ENCODE measurements at places on chromosomes 6 and 20.

GRCh38 chr6:1552296-1552761 lies 57.4 kb upstream of the FOXC1 start:
- no peak for DNase-seq

DNA sequence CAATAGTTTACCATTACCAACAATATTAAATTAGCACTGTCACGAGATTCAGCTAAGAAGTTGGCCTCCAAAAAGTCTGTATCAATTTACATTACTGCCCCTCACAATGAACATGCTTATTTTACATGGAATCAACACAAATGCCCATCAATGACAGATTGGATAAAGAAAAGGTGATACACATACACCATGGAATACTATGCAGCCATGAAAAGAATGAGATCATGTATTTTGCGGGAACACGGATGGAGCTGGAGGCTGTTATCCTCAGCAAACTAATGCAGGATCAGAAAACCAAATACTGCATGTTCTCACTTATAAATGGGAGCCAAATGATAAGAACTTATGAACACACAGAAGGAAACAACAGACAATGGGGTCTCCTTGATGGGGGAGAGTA lies 211.8 kb upstream of the RREB1 start:
- no peak for DNase-seq

GRCh38 chr6:45608252-45608913 lies 230.6 kb upstream of the SUPT3H start:
- DNase-seq, result no peak

GRCh38 chr20:61583356-61583755 lies 331.3 kb downstream of the CDH4 start:
- DNase-seq, result no peak

DNA sequence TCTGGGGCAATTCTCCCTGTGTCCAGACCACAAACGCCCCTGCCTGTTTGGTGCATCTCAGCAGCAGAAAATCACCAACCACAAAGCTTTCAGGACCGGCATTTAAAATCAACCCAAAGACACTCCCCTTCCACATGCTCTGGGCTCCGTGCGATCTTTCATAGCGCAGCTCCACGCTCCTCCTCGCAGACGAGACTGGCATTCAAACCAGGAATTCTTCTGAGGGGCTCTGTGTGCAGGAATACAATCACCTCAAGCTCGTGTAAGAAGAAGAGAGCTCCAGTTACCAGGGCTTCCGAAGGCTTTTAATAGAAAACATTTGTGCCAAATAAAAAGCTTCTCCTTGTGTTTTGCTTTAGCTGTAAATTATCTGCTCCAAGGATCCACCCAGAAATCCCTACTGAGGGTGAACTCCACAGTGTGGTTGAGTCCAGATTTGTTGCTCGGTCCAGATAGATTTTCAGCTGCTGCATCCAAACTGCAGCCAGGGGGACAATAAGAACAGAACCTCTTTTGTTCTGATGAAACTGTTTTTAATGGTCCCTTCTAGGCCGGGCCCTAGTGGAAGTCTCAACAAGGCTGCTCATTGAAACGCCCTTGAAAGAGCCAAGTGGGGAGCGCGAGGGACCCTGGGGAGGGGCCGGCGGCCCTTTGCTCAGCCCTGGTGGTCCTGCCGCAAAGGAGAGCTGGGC lies 16.4 kb upstream of the BMP7 start:
- DNase-seq, result no peak

DNA sequence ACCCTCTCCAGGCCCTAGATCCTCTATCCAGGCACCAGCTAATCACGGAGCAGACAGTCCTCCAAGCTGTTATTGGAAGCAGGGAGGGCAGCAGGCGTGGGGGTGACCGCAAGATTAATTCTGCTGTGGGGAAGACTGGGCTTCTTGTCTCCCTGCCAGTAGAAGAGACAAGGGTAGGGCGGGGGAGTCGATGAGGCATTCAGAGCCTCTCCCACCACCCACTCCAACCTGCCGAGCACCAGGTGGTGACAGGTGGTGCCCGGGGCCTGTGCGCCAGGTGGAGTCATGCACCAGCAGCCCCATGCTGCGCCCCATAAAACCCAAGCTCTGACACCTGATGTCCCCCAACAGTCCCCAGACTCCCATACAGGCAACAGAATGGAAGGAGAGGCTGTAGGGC lies 89.6 kb downstream of the CDH22 start:
- DNase-seq, result no peak

- DNase-seq, result no peak
These were observed 80.8 kb upstream of the MPC1 start for GRCh38 chr6:166463359-166464067.

DNA sequence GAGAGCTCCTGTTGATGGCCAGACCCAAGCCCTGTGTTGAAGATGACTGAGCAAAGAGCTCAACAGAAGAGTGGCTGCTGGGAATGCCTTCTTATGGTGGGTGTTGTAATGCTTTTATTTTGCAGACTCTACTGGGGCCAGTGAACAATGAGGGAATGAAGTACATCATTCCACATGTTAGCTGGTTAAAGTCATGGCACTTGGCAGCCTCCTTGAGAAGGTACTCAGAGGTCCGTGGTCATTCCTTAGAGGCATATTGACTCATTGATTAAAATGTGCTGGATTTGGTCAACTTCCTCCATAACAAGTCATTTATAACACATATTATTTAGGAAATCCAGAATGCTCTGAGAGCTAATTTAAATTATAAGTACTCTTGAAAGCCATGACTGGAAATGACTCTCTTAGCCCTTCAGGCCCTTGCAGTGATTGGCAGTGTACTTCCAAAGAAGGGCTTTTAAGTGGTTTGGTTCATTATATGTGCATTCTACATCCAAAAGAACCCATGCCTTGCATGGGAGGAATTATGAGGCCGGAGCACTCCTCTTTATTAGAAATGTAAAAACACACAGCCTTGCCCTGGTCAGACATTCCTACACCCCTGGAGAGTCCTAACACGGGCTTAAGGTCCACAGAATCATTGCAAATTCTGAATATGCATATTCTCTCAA lies 976.9 kb downstream of the KIF16B start:
- DNase-seq, result no peak

GRCh38 chr20:8981482-8981881 lies 87.4 kb upstream of the PLCB4 start:
- DNase-seq, result no peak

GRCh38 chr6:55925292-55925691 lies 49.9 kb upstream of the BMP5 start:
- no peak for DNase-seq

GRCh38 chr6:5640614-5641013 lies 366.1 kb downstream of the NRN1 start:
- DNase-seq, result no peak

- no peak for DNase-seq
These were observed 82.0 kb upstream of the EDN1 start for GRCh38 chr6:12208190-12208589.

DNA sequence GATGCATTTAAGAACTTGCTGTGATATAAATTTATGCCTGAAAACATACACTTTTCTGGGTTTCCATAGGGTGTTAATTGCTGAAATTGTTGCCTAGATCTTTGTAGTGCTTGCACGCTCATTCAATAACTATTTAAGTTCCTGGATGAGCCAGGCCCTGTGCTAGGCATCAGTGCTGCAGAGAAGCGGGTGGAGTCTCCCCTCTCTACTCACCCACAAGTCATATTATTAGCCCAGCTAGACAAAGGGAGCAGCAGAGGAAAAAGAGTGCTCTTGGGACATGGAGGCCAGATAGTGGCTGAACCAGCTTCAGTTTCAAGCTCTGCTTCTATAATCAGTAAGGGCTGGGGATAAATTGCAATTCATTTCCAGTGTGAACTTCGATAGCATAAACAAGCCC lies 329.1 kb downstream of the TFAP2B start:
- no peak for DNase-seq

DNA sequence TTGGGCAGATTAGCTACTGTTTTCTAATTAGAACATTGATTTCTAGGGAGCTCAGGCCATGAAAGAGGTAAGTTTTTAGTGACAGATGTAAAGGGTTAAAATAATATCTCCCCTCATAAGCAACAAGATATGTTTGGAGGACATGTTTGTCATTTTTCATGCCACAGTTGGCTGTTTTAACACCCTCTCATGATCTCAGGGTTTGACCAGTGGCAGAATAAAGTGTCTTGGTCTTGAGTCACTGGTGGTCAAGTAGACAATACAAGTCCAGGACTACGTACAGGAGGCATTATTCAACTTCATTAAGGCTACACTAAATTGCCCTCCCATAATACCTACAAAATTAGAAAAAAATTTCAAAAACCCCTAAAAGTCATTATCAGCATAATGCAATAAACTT lies 92.6 kb downstream of the F13A1 start:
- no peak for DNase-seq

DNA sequence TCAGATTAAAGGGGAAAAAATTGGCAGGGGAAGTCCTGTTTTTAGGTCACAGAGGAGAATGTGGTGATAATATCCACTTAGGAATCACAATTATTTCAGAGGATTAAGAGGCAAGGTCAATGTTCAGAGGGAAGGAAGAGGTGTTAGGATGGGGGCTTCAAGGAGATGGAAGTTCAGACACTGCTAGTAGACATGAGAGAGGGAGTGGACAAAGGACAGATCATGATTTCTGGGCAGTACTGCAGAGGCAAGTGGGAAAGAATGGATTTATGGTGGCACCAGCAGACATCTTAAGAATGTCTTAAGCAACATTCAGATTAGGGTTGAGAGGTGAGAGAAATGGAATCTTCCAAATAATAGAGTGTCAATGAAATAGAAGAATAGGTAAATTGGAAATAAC lies 9.9 kb downstream of the PCSK2 start:
- DNase-seq, result no peak

DNA sequence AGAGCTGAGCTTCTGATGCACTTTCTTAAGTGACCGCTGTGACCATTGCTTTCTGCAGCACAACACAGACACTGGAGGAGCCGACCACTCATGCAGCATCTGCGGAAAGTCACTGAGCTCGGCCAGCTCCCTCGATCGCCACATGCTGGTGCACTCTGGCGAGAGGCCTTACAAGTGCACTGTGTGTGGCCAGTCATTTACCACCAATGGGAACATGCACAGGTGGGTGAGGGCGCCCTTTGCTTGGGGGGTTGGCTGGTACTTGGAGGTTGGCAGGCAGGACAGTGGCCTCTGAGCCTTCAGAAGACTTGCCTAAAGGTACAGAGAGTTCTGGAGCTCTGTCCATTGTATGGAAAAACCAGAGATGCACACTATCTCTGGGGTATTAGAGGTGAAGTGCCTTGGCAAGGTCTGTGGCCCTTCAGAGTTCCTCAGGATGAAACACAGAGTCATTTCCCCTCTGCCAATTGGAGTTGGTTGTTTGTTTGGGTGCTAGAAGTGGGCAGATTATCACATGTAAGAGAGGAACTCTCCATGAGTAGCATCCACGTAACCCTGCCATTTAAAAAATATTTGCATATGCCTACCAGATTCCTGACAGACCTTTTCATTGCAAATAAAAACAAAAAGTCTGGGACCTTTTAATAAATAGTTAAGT lies 81.5 kb downstream of the RREB1 start:
- DNase-seq, result no peak

DNA sequence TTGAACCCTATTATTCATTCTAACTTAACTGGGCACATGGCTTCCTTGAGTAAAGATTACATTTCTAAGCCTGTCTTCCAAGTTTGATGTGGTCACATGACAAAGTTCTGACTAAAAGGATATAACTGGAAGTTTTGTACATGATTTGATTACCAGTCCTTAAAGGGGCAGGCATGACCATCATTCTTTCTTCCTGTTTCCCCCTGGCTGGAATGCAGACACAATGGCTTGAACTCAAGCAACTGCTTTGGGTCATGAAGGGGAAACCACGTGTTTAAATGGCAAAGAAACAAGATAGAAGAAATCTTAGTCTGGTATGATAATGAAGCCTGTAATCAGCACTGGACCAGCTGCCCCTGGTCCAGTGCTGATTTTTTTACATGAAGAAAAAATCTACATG lies 15.6 kb upstream of the SHLD1 start:
- no peak for DNase-seq

DNA sequence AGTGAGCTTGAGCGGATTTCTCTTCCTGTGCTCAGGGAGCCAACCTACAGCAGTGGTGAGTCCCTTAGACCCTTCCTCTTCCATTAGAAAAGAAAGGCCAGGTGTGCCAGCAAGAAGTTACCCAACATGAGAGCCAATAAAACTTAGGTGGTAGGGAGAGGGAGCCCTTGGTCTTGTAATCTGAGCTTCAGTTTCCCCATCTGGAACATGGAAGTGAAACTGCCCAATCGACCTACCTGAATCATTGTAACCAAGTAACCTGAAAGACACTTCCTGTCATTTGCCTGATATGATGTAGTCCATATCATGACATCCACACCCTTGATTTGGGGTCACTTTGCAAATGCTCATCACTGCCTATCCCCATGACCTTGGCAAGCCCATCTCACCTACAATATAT lies 66.4 kb downstream of the MDGA1 start:
- no peak for DNase-seq

DNA sequence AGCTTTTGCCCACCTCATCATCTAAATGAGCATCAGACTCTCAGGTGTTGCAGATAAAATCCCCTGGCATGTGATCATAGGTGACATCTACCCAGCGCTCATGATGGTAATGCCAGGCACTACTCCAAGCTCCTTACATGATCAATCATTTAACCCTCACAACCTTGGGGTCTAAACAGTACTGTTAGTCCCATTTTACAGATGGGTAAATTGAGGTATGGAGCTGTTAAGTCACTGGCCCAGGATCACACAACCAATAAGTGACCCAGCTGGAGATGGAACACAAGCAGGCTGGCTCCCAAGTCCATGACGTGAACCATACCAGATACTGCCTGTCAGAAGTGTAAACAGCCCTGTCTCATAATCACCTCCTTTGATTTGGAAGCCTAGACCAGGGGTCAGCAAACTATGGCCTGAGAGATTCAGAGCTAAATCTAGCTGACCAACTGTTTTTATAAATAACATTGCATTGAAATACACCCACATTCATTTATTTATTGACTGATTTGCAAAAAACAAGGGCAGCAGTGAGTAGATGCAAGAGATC lies 79.2 kb downstream of the UNC5CL start:
- no peak for DNase-seq

DNA sequence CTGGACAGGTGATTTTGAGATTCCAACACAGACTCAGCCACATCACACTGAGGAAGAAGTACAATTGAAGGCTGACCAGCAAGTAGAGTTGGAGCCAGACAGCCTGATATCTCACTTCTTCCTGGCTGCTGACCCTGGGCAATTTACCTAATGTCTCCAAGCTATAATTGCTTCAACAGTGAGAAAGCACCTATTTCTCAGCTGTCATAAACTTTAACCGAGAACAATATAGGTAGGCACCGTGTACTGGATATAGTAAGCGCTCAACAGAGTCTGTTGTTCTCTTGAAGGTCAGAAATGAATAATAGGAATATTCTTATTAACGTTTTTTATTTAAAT lies 28.3 kb downstream of the STX7 start:
- no peak for DNase-seq

- DNase-seq, result no peak
These were observed 98.7 kb upstream of the PMEPA1 start for GRCh38 chr20:57808264-57809070.

GRCh38 chr6:20699402-20699801 lies 165.1 kb downstream of the CDKAL1 start:
- no peak for DNase-seq

DNA sequence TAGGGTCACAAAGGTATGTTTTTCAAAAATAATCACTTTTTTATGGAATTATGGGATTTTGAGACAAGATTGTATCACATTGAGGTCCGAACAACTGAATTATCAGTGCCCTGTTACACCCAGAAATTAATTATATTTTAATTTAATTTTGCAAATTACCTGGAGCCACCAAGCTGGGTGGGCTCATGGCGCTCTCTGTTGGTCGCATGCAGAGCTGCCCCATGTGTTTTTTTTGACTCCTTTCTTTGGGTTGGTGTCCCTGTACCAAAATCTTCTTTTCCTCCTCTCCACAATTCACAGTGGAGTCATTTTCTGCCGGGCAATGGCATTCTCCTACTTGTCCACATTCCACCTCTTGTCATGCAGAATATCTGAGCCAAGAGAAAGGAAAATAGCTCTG lies 38.9 kb upstream of the FRMD1 start:
- DNase-seq, result no peak
